ENCODE measurements at places on chromosomes 16 and 17.

DNA sequence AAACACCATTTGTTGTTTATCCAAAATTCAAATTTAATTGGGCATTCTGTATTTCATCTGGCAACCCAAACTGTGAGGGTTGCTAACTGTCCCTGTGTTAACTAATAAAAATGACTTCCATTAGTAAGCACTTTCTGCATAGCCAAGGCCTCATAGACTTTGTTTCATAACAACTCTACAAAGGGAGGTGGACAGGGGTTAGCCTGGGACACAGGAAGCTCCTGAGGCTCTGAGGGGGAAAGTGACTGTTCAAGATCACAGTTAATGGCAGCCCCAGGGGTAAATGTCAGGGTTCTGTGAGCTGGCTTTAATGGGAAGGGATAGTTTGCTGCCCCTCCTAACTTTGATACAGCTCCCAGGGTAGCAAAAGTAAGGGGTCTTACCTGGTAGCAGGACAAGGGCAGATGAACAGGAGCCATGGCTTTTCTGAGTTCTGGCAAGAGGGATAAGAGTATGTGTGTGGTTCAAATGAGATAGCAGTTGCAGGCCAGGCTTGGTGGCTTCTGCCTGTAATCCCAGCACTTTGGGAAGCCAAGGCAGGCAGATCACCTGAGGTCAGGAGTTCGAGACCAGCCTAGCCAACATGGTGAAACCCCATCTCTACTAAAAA, 2.2 kb downstream of the HEATR9 start:
- DNase-seq, result peak; percentile 10

DNA sequence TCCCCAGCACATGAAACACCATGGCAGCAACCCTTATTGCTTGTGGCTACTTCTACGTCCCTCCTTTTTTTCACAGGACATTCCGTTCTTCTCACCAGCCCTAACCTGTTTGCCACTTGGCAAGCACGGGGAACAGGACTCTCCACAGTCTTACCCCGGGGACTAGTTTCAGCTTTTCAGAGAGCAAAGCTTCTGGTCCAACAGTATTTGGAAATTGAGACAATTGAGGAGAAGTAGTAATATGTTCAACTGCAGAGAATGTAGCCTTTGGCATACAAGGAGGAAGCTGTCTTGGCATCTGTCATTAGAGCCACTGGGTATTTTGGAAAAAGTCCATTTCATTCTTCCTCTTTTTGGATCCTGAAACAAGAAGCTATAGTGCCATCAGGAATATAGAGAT, 65.7 kb downstream of the MAP2K6 start:
- DNase-seq, result no peak

DNA sequence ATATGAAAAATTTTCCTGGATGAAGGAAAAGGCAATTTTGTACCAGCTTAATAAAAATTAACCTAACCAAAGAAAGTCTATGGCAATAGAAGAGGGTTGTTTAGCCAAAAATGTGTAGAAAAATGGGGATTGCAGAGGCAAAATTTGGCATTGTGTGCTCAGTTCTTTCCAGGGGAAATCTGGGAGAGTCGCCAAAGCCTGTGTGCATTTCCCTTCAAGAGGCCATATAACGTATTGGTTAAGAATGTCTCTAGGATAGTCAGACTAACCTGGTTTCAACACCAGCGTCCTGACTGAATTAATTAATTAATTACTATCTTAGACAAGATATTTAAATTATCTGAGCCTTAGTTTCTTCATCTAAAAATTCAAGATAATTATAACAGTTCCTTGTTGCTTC, 44.8 kb upstream of the HLF start:
- DNase-seq, result no peak

GRCh38 chr16:84357191-84357651, 11.1 kb upstream of the ATP2C2 start:
- peak; percentile 4 for DNase-seq

GRCh38 chr16:86974120-86974519, 343.1 kb downstream of the C16orf95 start:
- no peak for DNase-seq
